Hair follicular keratinocyte (primary cell): ENCODE measurements at places on chromosomes 5 and 9. TPM values are rescaled to one million over a fixed set of nuclear protein-coding genes. Genes with fewer than 3 reads are reported as not detected.

Gene SELENOP
- 16.9 and 17.4 TPM in 2 replicates for total RNA-seq

Gene OR1Q1
- not detected in 2 replicates for total RNA-seq

Gene FBP2
- total RNA-seq, result not detected in 2 replicates

Gene ACOT12
- total RNA-seq, result not detected in 2 replicates

Gene AIF1L
- total RNA-seq, result 0.55 and 1.9 TPM in 2 replicates

Gene PKD2L2
- total RNA-seq, result not detected in 2 replicates

Gene CYLC2
- not detected in 2 replicates for total RNA-seq

Gene FOXB2
- not detected in 2 replicates for total RNA-seq

Gene NIM1K
- 0.08 TPM in 1 of 2 replicates, not detected in the other for total RNA-seq

Gene PCDHB11
- not detected in 2 replicates for total RNA-seq

Gene TMEM167A
- 29.4 and 39.1 TPM in 2 replicates for total RNA-seq

Gene ZFP37
- total RNA-seq, result 0.80 and 2.3 TPM in 2 replicates

Gene PDE6A
- under 0.01 TPM in 1 of 2 replicates, not detected in the other for total RNA-seq

Gene LEAP2
- total RNA-seq, result 0.16 and 1.8 TPM in 2 replicates

Gene IRF1
- total RNA-seq, result 13.1 and 13.8 TPM in 2 replicates

Gene FOXI1
- not detected in 2 replicates for total RNA-seq

Gene SCGB3A1
- total RNA-seq, result not detected in 2 replicates

Gene CXXC5
- 4.2 and 4.9 TPM in 2 replicates for total RNA-seq

Gene ZMYND19
- total RNA-seq, result 24.8 and 42.8 TPM in 2 replicates

Gene NDUFAF2
- 56.9 and 71.8 TPM in 2 replicates for total RNA-seq

Gene TMEM215
- not detected in 2 replicates for total RNA-seq

Gene CFAP77
- not detected in 2 replicates for total RNA-seq

Gene SHISAL2B
- total RNA-seq, result not detected in 2 replicates

Gene DMRT3
- not detected in 2 replicates for total RNA-seq

Gene ZDHHC11B
- not detected in 2 replicates for total RNA-seq

Gene TRIM7
- 56.8 and 64.7 TPM in 2 replicates for total RNA-seq

Gene STPG3
- total RNA-seq, result not detected in 2 replicates

Gene CATSPER3
- not detected in 2 replicates for total RNA-seq

Gene GPR151
- not detected in 2 replicates for total RNA-seq

Gene INSL4
- total RNA-seq, result not detected in 2 replicates

Gene CDKN2A
- total RNA-seq, result 47.6 and 65.5 TPM in 2 replicates
